AG04450 (cell line): ENCODE measurements at places on chromosomes 11 and 22. TPM values are rescaled to one million over a fixed set of nuclear protein-coding genes. Genes with fewer than 3 reads are reported as not detected.

DNA sequence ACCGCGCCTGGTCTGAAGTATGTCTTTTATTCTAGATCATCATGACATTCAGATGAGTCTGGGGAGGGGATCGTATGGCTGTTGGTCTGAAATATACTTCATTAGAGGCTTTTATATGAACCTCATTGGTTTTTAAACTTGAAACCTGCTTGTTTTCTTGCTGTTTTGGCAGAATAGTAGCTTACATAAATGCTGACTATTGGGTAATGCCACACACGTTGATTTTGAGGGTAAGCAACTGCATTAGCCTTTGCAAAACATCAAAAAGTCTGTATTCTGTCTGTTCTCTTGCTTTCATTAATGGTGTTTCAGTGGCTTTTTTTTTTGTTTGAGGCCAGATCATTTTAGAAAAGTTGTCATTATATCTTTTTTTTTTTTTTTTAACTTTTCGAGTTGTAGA, 14.2 kb downstream of the PPME1 start:
- DNase-seq = no peak

GRCh38 chr11:27355575-27356104, 7.4 kb downstream of the CCDC34 start:
- DNase-seq = no peak

- no peak for DNase-seq
Measured at GRCh38 chr11:68051191-68052136, 12.6 kb downstream of the TCIRG1 start.

GRCh38 chr11:128462922-128463321, 124.4 kb downstream of the ETS1 start:
- DNase-seq = no peak

DNA sequence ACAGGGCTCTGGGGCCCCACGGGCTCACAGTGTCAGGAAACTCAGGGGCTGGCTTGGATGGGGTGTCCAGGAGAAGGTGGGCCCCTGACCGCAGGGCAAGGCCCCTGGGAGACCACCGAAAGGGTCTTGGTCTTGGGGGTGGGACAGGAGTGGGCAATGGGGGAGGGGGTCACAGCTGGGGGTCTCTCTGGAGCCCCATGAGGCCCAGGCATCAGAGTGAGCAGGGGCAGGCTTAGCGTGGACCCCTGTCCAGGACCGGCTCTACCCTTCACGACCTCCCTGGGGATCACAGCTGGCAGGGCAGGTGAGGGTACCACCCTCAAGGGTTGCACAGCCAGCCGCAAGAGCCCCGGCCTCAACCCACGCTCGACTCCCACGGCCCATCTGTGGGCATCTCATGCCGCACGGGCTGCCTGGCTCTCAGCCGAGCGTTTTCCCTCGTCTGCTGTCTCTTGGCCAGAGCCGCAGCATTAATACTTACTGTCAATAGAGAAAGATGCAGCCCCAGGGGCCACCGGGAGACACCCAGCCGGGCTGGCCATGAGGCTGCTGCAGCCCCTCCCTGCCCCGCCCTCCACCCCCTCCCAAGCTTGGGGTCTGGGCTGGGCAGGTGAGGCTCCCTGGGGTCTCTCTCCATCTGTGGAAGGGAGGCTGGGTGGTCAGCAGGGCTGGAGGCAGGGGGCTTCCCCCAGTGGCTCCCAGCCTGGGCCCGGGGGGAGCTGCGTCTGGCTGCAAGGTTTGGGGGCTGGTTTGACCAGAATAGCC, 662 bp downstream of the MUC5B start:
- no peak for DNase-seq

- DNase-seq = no peak
Measured at GRCh38 chr11:33716243-33716642, 15.6 kb upstream of the C11orf91 start.

Gene SLC25A22
- polyA plus RNA-seq = 11.3 and 11.5 TPM in 2 replicates
